ENCODE measurements at places on chromosomes 11 and 22.

DNA sequence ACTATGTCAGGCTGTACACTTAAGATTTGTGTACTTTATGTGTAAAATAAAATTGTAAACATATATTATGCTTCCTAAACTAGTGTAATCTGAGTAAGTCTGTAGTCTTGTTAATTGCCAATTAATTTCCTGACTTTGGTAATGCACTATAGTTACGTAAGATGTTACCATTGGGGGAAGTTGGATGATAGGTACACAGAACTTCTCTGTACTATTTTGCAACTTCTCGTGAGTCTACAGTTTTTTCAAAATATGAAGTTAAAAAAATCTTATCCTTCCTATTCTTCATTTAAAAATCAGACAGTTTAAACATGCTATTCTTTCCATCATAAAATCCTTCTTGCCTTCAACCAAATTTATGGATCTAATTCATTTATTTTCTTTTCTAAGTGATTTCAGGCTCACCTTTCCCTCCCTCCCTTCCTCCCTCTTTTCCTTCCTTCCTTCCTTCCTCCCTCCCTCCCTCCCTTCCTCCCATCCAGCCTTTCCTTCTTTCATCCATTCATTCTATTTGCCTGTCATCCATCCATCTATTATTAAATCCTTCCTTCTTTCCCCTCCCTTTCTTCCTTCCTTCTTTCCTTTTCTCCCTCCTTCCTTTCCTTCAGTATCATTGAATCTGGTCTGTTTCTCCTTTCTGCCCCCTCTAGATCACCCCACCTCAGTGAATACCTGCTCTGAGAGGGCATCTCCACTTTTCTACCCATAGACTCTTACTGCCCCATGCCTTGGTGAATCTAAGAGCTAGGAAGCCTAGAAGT, 22.1 kb upstream of the ASCC2 start:
- no peak for DNase-seq

DNA sequence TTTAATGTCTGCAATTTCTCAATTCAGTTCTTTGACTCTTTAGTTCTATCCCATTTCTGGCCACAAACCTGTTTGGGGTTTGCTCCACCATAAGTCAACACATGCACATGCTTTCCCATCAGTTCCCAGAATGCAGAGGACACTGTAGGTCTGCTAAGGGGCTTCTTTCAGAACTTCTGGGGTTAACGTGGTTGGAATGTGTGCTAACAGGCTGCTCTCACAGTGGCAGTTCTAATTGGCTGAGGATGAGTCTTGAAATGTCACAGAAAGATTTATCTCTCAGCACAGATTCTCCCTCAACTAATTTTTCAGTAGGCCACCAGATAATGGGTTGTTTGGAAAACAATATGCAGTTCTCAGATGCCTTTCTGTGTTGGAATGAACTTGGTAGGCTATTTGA, 703.4 kb downstream of the NTM start:
- no peak for DNase-seq

GRCh38 chr11:124310721-124311120, 3.0 kb downstream of the OR8D1 start:
- no peak for DNase-seq

- no peak for DNase-seq
These were observed 12.4 kb downstream of the PIWIL3 start for GRCh38 chr22:24761888-24762675.

DNA sequence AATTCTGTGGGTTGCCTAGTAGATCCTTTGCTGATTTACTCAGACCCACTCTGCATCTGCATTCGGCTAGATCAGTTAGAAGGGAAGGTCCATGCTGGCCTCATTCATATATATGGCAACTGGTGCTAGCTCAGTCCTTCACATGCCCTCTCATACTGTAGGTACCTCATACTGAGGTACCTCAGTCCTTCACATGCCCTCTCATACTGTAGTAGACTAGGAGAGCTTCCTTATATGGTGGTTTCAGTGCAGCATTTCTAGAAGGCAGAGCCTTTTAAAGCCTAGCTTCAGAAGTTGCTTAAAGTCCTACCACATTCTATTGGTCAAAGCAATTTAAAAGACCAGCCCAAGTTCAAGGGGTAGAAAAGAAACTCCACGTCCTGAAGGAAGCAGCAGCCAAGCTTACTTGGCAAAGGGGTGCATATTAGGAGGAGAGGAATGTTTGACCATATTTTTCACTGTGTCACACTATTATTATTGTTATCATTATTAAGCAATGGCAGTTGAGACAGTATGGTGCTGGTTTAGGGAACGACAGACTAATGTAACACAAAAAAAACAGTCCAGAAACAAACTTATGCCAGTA, 356.4 kb downstream of the DYNC2H1 start:
- no peak for DNase-seq

Data from tongue (tissue), 3 donors.